NCI-H2227 treated with DMSO at 0.1 percent for 48 hours (cell line): ENCODE measurements at places on chromosomes 6 and 20.
A peak's percentile ranks its signal among the peaks of the same experiment; 100 is the strongest.

- no peak for DNase-seq
Observed at GRCh38 chr6:104958178-104959025, 1.5 kb downstream of the LIN28B start.

GRCh38 chr20:475463-476357 is 13.4 kb upstream of the TBC1D20 start:
- DNase-seq: no peak

- peak; percentile 42 for DNase-seq
Observed at GRCh38 chr20:36792422-36792821, 18.9 kb upstream of the DSN1 start.

- DNase-seq: no peak
Observed at GRCh38 chr20:2519115-2519809, 10.5 kb upstream of the ZNF343 start.

DNA sequence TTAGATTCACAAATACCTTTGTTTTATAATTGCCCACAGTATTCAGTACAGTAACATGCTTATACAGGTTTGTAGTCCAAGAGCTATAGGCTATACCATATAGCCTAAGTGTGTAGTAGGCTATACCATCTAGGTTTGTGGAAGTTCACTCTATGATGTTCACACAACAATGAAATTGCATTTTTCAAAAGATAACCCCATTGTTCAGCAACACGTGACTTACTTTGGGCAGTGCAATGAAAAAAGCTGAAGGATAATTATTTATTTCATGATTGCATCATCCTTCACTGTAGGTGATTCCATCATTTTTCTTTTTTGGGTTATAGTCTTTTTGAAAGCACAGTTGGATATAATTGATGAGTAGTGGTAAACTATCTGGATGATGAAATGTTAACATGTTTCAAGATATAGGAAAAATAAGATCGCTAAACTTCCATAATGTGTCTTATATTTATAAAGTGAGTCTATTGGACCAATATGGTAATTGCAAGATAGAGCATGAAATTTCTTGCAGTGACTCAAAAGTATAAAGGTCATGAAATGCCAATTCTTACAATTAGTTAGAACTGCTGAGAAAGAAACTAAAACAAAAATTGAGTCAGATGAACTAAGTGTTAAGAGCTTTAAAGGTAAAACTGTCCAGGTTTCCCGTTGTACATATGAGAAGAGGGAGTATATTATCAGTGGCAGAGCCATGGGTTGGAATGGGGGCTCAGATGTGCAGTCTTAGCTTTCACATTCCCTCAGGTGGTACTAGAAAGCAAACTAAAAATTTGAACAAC is 164.4 kb downstream of the ZFAND3 start:
- no peak for DNase-seq
